ENCODE measurements at places on chromosomes 11 and 22.

DNA sequence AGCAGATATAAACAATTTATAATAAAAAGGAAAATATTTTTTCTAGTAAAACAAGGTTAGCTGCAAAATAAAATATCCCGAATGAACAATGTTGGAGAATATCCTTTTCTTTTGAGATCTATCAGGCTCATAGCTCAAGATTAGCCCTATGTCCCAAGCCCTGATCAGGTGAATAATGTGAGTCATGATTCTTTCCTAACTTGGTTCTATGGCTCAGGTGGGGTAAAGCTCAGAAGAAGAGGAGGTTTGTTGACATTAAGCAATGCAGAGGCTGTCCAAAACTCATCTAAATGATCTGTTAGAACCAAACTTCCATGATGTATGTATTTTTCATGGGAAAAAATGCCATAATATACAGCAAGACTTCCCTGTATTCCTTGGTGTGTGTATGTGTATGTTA is 86.1 kb downstream of the TRIM44 start:
- no peak for DNase-seq

GRCh38 chr11:60334005-60334620 is 7.1 kb downstream of the MS4A6E start:
- peak; percentile 39 for DNase-seq

GRCh38 chr11:118572061-118572980 is at the start of gene ARCN1:
Gene ARCN1, plus strand, starts transcription at chr11:118572409. Its CDS starts 139 bp downstream, at chr11:118572548.
- peak; percentile 79 for DNase-seq

GRCh38 chr11:64185175-64185692 is 737 bp upstream of the STIP1 start:
- DNase-seq: peak; percentile 88

DNA sequence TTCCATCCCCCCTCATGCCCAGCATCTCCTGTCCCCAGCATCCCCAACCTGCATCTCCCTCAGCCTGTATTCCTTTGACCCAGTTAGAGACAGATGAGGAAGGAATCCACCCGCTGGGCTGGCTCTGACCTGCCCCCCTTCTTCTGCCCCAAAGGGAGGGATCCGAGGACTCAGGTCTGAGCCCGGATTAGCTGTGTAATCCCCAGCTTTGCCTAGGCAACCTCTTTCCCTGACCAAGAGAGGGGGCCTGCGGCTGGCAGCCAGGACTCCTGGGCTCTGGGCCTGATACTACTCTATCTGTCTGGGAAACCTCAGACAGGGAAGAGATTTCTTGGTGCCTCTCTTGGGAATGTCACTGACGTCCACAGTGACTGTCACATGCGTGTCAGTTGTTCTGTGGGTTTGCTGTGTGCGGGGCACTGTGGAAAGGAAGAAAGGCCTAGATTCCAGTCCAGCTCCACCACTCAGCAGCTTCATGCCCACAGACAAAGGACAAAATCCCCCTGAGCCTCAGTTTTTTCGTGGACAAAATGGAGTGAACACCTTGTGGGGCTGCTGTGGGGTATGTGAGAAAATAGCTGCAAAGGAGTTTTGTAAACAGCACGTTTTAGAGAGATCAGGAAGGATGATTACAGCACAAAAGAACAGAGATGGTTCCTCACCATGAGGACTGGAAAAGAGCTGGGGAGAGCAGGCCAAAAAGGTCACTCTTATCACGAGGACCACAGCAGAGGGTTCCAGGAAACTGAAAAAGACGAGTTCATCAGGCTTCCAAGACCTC is 1.3 kb upstream of the NDUFV1 start:
- DNase-seq: no peak

- DNase-seq: no peak
These were observed 4.0 kb downstream of the TCP11L1 start for GRCh38 chr11:33043221-33043830.

GRCh38 chr11:127627629-127628457 is 627.3 kb upstream of the KIRREL3 start:
- no peak for DNase-seq

GRCh38 chr22:37983860-37984791 is at the start of gene SOX10:
Gene SOX10, minus strand, starts transcription at chr22:37984555. Its CDS starts 771 bp downstream, at chr22:37983784.
- DNase-seq: no peak
